Stimulated activated CD4-positive, alpha-beta T cell treated with anti-CD3 and anti-CD28 coated beads, Interleukin-4, amount 100 ng/mL, for 4 hours (primary cell): ENCODE measurements at places on chromosomes 16 and 17.

- DNase-seq = no peak
These were observed 957.1 kb upstream of the RBFOX1 start for GRCh38 chr16:6375465-6376075.

DNA sequence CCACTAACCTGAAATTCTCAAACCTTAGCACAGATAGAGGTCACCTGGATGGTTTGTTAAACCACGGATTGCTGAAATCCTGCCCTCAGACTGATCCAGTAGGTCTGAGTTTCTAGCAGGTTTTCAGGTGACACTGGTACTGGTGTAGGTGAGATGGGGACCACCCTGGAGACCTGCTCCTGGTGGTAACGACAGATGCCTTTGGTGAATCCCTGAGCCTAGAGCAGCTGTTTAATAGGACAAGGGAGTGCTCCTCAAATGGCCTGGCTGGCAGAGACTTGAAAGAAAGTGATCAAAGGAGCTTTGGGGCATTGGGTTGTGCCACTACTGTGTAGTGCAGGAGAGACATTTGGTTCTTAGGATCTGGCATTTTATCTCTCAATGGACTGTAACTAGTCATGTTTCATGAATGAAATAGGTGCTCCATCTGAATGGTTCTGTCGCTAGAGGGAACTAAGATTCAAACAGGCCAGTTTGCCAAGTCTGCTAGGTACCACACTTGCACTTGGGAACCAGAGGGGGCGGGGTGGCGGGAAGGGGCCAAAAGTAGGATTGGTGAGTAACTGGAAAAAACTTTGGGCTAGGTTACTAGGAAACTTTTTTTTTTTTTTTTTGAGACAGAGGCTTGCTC lies 2.9 kb upstream of the IFI35 start:
- DNase-seq = no peak

GRCh38 chr17:72122765-72123529 lies 2.1 kb downstream of the SOX9 start:
- DNase-seq = no peak

DNA sequence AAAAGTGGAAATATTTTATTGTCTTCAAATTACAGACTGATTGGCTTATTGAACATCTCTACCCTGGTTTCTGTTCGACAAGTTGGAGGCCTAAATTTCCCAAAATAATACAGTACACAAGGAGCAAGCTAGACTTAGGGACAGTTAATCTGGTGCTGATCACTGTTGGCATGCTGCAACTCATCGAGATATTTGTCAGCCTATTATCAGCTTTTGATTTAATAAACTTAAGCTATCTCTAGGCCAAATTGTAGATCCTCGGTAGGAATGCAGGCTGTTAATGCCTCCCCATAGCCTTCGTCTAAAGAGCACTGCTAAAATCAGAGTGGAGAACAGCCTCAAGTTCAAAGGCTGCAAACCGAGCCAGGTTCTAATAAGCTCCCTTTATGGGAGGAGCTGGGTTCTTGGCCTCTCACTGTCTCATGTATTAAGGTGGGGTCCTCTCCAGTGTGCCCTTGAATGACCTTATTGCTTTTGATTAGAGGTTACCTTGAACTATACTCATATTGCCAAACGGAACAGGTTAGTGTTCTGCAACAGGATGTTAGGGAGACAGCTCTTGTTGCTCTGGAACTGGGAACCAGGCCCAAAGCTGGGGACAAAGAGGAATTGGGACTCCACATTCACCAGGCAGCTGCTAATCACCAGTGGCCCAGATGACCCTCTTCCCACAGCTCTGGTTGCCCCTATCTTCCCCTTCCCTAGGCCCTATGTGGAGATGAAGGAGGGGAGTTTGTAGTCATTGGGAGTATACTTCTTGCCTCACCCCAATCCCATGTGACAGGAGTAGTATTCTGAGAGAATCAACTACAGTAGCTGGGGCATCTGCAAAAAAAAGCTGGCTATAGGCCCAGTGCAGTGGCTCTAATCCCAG lies 69.5 kb upstream of the NOL11 start:
- DNase-seq = no peak

- DNase-seq = no peak
These were observed 1.8 kb upstream of the HOXB4 start for GRCh38 chr17:48579760-48580554.

DNA sequence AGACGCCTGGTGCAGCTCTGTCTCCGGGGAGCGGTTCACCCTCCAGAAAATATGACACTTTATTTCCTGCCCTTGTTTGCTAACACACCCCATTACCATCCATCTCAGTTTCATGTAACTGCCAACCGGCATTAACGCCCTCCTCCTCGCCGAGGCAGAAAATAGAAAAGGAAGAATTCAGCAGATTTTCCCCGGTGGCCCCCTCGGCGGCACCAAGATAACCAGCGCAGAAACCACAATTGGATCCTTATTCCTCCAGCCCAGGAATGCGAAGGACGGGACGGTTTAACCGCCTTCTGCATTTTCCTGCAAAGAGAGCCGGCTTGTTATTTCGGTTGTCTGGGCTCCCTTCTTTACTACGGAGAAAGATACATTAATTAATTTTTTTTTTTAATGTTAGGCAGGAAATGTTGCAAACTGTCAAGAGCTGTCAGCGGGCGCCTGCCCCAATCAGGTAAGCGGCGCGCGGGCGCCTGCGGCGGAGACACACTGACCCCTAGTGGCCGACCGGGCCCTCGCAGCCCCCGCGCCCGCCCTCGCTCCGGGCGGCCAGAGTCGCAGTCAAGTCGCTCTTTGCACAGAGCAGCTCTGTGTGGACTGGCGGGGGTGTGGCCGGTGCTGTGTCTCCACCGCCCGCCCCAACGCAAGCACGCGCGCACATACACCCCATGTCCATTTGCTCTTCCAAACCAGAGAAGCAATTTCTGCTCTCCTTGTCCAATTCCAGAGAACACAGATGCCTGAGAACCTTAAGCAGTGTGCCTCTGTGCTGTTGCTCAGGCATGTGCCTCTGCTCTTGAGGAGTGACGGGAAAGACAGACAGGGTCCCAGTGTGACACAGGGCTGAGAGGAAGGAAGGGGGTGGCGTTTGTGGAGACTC lies 53.6 kb downstream of the C17orf67 start:
- peak; percentile 79 for DNase-seq

GRCh38 chr17:33033176-33033575 lies 41.5 kb downstream of the SPACA3 start:
- DNase-seq = no peak

- DNase-seq = no peak
These were observed 129.0 kb downstream of the CDH13 start for GRCh38 chr16:82755570-82756282.

GRCh38 chr17:41967921-41968578 lies 1.5 kb downstream of the CNP start:
- no peak for DNase-seq

DNA sequence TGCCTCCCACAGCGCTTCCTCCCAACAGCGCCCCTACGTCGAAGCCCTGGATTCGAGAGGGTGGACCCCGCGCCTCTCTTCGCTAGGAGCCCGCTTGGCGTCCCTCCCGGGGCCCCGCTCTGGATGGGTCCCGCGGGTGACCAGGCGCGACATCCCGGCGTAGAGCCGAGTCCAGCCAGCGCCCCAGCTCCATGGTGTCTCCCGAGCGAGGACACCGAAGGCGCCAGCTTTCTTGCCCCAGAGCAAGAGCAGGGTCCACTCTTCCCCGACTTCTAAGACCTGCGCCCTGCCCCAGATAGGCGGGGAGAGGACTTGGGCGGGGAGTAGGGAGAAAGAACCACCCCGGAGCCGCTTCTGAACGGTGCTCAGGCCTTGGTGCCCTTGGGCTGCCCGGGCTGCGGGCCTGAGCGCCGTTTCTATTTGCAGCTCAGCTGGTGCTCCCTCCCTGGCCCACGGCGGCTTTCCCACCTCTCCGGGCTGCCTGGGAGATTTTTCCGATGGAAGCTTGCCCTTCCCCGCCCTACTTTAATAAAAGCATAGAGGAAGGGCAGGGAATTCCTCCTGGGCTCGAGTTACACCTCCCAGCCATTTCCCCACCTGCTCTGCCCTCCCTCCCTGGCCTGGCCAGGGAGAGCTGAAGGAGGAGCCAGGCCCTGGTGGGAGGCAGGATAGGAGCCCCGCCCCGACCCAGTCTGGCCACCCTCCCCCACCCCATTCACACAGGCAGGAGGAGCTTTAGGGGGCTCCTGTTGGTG lies 1.8 kb downstream of the MMP15 start:
- no peak for DNase-seq

DNA sequence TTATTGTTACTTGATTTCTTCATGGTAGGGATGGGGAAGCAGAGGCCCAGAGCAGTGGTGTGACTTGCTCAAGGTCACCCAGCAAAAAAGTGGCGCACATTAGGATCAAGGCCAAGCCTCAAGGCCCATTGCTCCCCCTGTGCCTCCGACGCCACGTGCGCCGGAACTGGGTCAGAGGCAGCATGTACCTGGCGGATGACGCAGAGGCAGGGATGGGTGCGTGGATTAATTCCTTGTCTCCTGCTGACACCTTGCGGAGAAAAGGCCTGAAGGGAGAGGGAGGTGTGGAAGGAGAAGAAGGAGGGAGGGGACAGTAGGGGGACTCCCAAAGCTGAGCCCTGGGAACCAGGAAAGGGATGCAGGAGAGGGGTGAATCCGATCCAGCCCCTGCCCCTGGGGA lies 18.5 kb downstream of the SBK1 start:
- DNase-seq = no peak

- DNase-seq = no peak
These were observed 23.2 kb downstream of the ZNF652 start for GRCh38 chr17:49338883-49339282.

GRCh38 chr17:5262416-5262991 lies 19.6 kb upstream of the RABEP1 start:
- no peak for DNase-seq

DNA sequence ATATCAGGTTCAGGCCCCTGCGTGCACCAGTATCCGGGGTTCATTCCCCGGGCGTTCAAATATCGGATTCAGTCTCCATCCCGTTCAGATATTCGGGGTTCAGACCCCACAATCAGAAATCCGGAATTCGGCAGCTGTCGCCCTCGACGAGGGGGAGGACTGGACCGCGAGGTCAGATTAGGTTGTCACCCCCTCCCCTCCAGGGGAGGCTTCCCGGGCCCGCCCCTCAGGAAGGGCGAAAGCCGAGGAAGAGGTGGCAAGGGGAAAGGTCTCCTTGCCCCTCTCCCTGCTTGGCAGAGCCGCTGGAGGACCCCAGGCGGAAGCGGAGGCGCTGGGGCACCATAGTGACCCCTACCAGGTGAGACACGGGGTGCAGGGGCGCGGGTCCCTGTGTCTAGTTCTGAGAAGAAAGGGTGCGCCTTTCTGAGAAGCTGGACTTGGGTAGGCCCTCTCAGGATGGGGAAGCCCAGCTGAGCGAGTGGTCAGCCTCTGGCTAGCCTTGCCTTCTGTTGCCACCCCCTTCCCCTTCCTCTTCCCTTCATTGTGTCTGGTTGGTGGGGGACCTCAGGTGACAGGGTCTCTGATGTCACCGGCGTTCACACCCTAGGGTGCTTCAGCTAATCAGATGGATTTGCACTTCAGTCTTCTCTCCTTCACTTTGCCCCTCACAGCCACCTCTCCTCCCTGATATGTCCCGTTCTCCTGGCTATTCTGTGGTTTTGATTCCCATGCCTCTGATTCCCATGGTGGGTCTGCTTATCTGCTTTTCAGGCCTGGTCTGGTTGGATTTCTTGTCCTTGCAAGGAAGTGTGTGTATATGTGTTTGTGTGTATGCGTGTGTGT lies 844 bp downstream of the TAOK2 start:
- DNase-seq = no peak

DNA sequence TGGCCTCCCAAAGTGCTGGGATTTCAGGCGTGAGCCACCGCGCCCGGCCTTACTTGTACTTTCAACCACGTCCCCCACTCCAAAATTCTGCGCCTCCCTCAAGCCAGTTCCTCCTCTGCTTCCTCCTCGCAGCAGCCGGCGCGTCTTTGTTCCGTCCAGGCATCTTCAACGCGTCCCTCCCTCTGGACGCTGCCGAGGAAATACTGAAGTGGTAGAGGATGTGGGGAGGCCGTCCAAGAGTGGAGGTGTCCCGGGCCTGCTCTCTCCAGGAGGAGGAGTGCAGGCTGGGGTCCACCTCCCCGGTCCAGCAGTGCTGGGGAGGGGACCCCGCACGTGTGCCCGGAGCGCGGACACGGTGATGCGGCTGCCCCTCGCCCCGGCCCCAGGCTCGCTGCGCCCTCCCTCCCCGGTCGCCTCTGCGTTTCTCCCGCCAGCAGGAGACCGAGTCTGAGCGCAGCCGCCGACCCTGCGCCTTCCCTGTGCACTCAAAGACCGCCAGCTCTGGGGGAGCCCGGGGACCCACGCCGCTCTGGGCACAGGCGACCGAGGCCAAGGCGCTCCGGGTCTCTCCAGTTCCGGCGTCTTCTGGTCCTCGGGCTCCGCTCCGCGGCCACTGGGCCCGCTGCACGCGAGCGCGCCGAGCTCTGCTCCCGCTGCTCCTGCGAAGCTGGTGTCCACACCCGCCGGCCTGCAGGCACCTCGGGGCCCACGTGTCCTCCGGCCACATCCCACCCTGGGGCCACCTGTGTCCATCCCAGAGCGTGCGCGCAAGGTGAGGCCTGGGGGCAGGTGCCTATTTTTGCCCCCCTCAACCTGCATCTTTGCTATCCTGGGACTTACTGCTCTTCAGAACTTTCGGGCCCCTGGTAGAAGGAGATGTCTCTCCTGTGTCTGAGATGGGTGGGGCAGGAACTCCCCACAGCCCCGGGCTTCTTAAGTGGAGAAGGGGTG lies 31.7 kb downstream of the OSBPL7 start:
- DNase-seq = peak; percentile 56

DNA sequence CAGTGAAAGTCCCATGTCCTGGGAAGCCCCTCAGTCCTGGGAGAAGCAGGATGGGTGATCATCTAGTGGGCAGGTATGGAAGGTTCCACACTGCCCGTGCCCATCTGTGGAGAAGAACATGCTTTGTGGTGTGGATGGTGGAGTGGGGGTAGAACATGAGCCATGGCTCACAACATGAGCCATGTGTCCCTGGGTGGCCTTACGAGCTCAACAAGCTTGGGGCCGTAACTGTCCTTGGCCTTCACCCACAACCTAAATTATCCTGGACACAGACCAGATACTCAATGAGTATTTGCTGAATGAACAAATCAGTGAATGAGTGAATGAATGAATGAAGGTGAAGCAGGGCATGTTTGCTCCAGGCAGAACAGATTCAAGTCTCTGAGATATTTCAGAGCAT lies 13.5 kb downstream of the SOX8 start:
- no peak for DNase-seq

GRCh38 chr16:85014311-85014710 lies 3.0 kb upstream of the ZDHHC7 start:
- no peak for DNase-seq
